ENCODE measurements at places on chromosomes 5 and 9.

- peak; percentile 5 for DNase-seq
- no peaks in the 10 kb centered on the region for H3K27me3 ChIP-seq
- no peak overlapping the region for H3K4me3 ChIP-seq
- no peaks in the 10 kb centered on the region for H3K36me3 ChIP-seq
- H3K27ac ChIP-seq, result no peak overlapping the region
Observed at GRCh38 chr5:106875591-106876297, 795.0 kb downstream of the EFNA5 start.

DNA sequence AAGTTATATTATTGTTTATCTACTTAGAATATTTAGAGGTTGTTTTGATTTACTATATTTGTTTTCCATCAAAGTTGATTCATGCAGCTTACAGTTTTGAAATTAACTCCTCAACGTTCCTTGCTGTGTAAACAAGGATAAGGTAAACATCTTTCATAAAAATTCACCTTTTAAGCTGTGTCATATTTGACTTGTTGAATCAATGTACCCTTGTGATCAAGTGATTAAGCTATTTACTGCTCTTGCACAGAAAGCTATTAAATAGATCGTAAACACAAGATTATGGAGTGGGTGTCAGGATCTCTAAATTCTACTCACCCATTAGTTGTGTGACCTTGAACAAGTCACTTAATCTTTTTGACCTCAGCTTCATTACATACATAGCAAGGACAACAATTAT is 2054.0 kb upstream of the NUDT12 start:
- no peaks in the 10 kb centered on the region for H3K27me3 ChIP-seq
- H3K4me3 ChIP-seq, result no peak overlapping the region
- no peak overlapping the region for H3K27ac ChIP-seq
- DNase-seq, result no peak

DNA sequence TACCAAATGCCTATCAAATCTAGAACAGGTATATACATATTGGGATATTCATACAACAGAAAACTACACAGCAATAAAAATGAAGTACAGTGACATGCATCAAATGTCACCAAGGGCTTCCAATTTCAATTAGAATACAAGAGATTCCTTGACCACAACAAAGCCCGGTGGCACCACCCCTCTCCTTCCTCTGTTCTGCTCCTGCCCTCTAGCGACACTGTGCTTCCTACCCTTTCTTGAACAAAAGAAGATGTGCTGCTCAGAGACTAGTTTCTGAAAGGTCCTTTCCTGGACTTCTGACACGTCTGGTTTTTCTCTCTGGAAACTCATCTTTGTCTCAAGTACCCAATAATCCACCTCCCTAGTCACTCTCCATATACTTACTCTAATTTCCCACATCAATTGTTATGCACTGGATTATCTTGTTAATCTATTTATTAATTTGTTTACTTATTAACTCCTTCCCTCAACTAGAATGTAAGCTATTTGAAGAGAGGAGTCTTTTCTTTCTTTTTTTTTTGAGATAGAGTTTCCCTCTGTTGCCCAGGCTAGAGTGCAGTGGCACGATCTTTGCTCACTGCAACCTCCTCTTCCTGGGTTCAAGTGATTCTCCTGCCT is 70.4 kb upstream of the CTSV start:
- no peak overlapping the region for H3K27ac ChIP-seq
- no peaks in the 10 kb centered on the region for H3K36me3 ChIP-seq
- H3K27me3 ChIP-seq, result peaks cover 3% of the 10 kb centered on the region
- peak; percentile 29 for DNase-seq

- H3K4me3 ChIP-seq, result no peak overlapping the region
- H3K27ac ChIP-seq, result no peak overlapping the region
- H3K27me3 ChIP-seq, result peaks cover 7% of the 10 kb centered on the region
- no peak for DNase-seq
- H3K36me3 ChIP-seq, result no peaks in the 10 kb centered on the region
Observed at GRCh38 chr9:109560470-109561132, 62.5 kb upstream of the PTPN3 start.

GRCh38 chr5:112907166-112907631 is 14.8 kb downstream of the REEP5 start:
- H3K27me3 ChIP-seq, result no peaks in the 10 kb centered on the region
- no peak overlapping the region for H3K27ac ChIP-seq
- peaks cover 18% of the 10 kb centered on the region for H3K4me1 ChIP-seq

- no peak overlapping the region for H3K4me3 ChIP-seq
- peaks cover 3% of the 10 kb centered on the region for H3K27me3 ChIP-seq
- no peak for DNase-seq
Observed at GRCh38 chr5:127170918-127171600, 97.8 kb upstream of the C5orf63 start.

GRCh38 chr5:112205846-112206245 is 213.2 kb downstream of the EPB41L4A start:
- DNase-seq, result no peak
- H3K27ac ChIP-seq, result no peak overlapping the region
- H3K27me3 ChIP-seq, result peaks cover 41% of the 10 kb centered on the region

- no peak overlapping the region for H3K27ac ChIP-seq
- no peak overlapping the region for H3K4me3 ChIP-seq
- peaks cover 15% of the 10 kb centered on the region for H3K4me1 ChIP-seq
- H3K36me3 ChIP-seq, result no peaks in the 10 kb centered on the region
- DNase-seq, result no peak
Observed at GRCh38 chr9:132980157-132980556, 1.7 kb downstream of the GFI1B start.

GRCh38 chr9:136705564-136705963 is 6.8 kb upstream of the DIPK1B start:
- peaks cover 24% of the 10 kb centered on the region for H3K4me1 ChIP-seq
- no peak for DNase-seq
- no peaks in the 10 kb centered on the region for H3K36me3 ChIP-seq
- peaks cover 16% of the 10 kb centered on the region for H3K27me3 ChIP-seq

DNA sequence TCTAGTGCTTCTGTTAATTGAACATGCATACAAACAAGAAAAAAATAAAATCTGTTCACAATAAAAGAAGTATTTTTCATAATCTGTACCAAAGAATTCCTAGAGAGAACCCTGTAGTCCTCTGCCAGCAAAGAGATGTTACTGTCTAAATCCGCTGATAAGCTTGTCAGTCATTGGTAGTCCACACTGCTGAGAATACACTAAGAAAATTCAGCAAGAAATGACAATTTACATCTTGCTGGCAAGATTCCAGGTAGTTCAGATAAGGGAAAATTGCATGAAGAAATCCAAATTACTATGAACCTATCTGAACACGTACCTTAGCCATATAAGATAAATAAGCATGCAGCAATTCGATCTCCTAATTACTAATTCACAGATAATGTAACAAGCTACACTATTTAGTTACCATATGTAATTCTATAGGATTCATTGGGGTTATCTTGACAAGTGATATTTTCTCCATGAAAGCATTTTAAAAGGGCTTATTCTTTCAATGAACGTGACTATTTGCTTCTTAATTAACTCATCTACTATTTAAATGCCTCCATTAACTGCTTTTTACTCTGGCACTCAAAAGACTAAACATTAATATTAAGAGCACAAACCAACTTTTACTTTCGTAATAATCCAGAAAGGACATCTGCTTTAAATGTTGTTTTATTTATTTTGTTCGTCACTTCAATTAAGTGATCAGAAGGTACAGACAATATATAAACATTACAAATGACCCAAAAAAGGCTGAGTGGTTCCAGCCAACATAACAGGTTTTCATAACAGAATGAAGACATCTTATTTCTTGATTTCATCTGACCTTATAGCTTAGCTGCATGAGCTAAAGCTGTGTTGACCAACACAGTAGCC is 9.7 kb downstream of the MPDZ start:
- no peaks in the 10 kb centered on the region for H3K36me3 ChIP-seq
- H3K27me3 ChIP-seq, result no peaks in the 10 kb centered on the region
- no peak overlapping the region for H3K4me3 ChIP-seq

DNA sequence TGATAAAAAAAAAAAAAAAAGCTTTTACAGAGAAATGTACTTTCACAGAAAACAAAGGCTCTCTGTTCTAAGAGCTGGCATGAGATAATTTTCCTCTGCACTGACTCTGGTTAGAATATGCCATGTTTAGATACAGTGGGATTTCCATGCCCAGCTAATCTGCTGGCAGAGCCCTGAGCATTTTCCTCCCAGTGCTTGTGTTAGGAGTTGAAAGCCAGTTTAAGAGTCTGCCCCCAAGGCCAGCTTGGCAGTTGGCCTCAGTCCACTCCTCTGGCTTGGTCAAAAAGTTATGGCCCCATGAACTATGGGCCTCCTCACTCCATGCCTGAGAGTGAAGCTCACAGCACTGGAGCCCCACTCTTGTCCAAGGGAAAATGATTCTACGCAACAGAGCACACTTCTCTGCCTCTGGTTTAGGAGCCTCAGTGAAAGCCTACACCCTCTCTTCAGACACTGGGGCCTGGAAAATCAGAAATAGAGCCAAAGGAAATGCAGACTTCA is 21.9 kb downstream of the MOCS2 start:
- H3K4me3 ChIP-seq, result no peak overlapping the region
- H3K36me3 ChIP-seq, result no peaks in the 10 kb centered on the region
- no peak for DNase-seq

- DNase-seq, result no peak
- H3K27me3 ChIP-seq, result no peaks in the 10 kb centered on the region
- H3K4me3 ChIP-seq, result no peak overlapping the region
- peaks cover 76% of the 10 kb centered on the region for H3K36me3 ChIP-seq
- no peak overlapping the region for H3K27ac ChIP-seq
Observed at GRCh38 chr5:72223371-72223770, 96.7 kb downstream of the MRPS27 start.

GRCh38 chr5:122377026-122377425 is 65.0 kb downstream of the SNCAIP start:
- no peaks in the 10 kb centered on the region for H3K4me1 ChIP-seq
- no peak overlapping the region for H3K4me3 ChIP-seq
- DNase-seq, result no peak
- H3K36me3 ChIP-seq, result no peaks in the 10 kb centered on the region
- H3K27ac ChIP-seq, result no peak overlapping the region
- H3K27me3 ChIP-seq, result no peaks in the 10 kb centered on the region

- H3K4me1 ChIP-seq, result no peaks in the 10 kb centered on the region
- DNase-seq, result no peak
- no peaks in the 10 kb centered on the region for H3K36me3 ChIP-seq
- no peaks in the 10 kb centered on the region for H3K27me3 ChIP-seq
Observed at GRCh38 chr9:8599937-8600336, 800.4 kb upstream of the DMAC1 start.

GRCh38 chr9:13351778-13352386 is 72.4 kb upstream of the MPDZ start:
- no peaks in the 10 kb centered on the region for H3K27me3 ChIP-seq
- H3K27ac ChIP-seq, result no peak overlapping the region
- H3K4me1 ChIP-seq, result no peaks in the 10 kb centered on the region

GRCh38 chr5:134769206-134769605 is 10.6 kb downstream of the DDX46 start:
- H3K36me3 ChIP-seq, result peaks cover 44% of the 10 kb centered on the region
- no peaks in the 10 kb centered on the region for H3K4me1 ChIP-seq
- H3K27ac ChIP-seq, result no peak overlapping the region
- H3K4me3 ChIP-seq, result no peak overlapping the region
- no peak for DNase-seq

DNA sequence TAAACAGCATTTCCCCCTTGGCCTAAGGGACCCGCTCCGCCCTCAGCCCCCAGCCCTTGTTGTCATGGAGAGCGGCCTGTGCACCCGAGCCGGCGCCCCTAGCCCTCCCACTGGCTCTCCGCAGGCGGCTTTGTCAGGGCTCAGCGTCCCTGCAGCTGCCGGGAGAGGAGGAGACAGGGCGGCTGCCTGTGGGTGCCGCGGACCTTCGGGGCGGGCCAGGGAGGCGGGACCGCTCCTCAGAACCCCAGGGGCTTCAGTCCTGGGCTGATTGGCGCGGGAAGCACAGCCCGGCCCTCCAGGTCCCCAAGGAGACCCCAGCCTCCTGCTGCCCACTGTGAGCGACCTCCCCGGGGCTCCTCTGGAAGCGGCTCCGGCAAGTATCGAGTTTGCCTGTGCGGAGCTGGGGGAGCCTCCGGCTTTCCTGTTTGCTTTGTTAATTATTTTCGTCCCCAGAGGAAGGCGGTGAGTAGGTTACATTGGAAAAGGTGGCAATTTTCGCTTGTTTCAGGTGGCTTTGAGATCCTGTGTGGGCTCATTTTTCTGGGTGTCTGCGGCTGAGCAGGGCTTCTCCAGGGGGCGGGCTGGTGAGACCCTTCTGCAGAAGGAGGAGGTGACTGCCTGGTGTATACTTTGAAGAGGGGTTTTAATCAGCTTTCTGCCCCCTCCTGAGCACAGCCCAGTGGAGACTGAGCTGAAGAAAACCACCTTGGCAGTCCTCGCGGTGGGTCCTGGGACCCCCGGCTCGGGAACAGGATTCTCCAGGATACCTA is at the start of gene FGD3:
TSS of gene FGD3 (plus strand) at position 256 of the 770 bp plus-strand sequence. CDS start 28,734 bp downstream, outside the sequence.
- H3K4me3 ChIP-seq, result peak within 1 kb of the TSS; percentile 81
- H3K27me3 ChIP-seq, result peaks cover 5% of the 10 kb centered on the region
- DNase-seq, result no peak
- H3K36me3 ChIP-seq, result no peaks in the 10 kb centered on the region
- H3K27ac ChIP-seq, result peak within 1 kb of the TSS; percentile 46
- H3K4me1 ChIP-seq, result peaks cover 24% of the 10 kb centered on the region

DNA sequence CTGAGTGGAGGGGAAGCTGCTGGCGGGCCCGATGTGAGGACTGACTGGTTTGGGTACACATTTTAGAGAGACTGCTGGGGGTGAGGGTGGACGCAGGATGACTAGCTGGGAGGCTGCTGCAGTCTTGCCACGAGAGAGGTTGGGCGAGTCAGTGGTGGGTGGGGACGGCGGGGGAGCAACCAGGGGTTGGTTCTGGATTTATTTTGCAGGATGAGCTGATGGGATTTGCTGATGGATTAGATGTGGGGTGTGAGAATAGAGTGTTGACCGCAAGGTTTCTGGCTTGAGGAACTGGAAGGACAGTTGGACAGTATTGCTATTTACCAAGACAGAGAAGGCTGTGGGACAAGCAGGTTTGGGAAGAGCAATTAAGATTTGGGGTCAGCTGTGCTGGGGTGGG is 5.8 kb upstream of the NDST1 start:
- no peaks in the 10 kb centered on the region for H3K4me1 ChIP-seq
- H3K4me3 ChIP-seq, result no peak overlapping the region
- H3K36me3 ChIP-seq, result no peaks in the 10 kb centered on the region
- no peaks in the 10 kb centered on the region for H3K27me3 ChIP-seq
- no peak overlapping the region for H3K27ac ChIP-seq

GRCh38 chr5:79263290-79263689 is 27.4 kb downstream of the JMY start:
- H3K36me3 ChIP-seq, result peaks cover 2% of the 10 kb centered on the region
- H3K4me1 ChIP-seq, result peaks cover 27% of the 10 kb centered on the region
- H3K4me3 ChIP-seq, result no peak overlapping the region
- DNase-seq, result peak; percentile 5
- no peaks in the 10 kb centered on the region for H3K27me3 ChIP-seq

- no peak overlapping the region for H3K27ac ChIP-seq
- H3K4me1 ChIP-seq, result no peaks in the 10 kb centered on the region
- DNase-seq, result no peak
- no peak overlapping the region for H3K4me3 ChIP-seq
Observed at GRCh38 chr5:29001666-29002065, 1963.3 kb upstream of the CDH9 start.

All from activated naive CD8-positive, alpha-beta T cell treated with anti-CD3 and anti-CD28 coated beads, Interleukin-2, amount 50 U/mL, for 24 hours (primary cell).